Stimulated activated CD8-positive, alpha-beta memory T cell treated with anti-CD3 and anti-CD28 coated beads, Interleukin-4, amount 100 ng/mL, for 4 hours (primary cell): ENCODE measurements at places on chromosomes 5 and 9.

DNA sequence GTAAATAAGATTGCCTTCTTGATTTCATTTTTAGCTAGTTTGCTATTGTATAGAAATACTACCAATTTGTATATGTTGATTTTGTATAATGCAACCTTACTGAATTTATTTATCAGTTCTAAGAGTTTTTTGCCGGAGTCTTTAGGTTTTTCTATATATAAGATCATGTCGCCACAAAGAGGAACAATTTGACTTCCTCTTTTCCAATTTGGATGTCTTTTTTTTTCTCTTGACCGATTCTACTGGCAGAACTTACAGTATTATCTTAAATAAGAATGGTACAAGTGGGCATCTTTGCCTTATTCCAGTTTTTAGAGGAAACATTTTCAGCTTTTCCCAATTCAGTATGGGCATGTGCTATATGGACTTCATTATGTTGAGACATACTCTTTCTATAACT, 624.7 kb upstream of the ACO1 start:
- no peak for DNase-seq

DNA sequence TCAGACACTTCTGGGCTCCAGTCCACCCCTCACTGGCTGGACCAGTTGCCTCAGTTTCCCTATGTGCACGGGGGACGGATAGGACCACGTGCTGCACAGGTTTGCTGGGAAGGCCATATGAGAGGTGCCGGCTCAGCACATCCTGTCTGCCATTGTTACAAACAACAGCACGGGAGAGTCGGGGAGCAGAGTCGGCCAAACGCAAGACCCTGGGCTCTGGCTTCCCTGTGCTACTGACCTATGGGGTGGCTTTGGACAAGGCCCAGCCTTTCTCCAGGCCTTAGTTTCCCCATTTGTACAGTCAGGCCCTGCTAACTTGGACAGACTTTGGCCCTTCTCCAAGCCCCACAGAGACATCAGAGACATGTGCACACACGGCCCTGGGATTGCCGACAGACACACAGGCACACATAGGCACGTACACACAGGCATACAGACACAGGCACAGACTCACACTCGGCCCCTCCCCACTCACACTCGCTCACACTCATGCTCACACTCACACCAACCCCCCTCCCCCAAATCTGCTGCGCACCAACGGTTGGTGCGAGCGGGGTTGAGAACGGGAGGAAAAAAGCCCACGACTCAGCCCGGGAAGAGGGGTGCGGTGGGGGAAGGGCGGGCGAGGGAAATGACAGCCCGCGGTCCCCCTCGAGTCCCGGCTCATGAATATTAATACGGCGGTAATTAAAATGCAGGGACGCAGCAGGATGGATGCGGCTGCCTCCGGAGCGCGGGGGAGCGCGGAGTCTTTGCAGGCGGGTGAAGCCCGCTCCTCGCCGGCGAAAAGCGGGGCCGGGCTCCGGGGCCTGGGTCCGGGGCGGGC, 133.0 kb downstream of the C9orf50 start:
- no peak for DNase-seq

GRCh38 chr9:28961623-28962022, 1388.3 kb upstream of the C9orf72 start:
- no peak for DNase-seq

DNA sequence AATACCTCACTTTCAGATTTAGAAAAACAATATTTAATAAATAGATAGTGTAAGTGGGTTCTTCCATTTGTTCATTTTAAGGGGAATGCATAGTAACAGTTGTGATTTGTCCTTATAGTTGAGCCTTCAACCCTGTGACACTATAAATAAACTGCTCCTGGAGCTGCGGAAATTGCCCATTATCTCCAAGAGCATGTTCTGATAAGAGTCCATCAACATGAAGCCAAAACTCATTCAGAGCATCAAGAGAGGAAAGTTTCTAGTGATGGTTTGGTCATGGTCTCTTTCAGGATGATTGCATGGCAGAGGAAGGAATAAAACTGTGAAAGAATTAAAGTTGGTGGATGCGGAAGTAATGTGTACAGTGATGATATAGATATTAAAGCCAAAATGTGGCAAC, 772.1 kb upstream of the DMAC1 start:
- no peak for DNase-seq

DNA sequence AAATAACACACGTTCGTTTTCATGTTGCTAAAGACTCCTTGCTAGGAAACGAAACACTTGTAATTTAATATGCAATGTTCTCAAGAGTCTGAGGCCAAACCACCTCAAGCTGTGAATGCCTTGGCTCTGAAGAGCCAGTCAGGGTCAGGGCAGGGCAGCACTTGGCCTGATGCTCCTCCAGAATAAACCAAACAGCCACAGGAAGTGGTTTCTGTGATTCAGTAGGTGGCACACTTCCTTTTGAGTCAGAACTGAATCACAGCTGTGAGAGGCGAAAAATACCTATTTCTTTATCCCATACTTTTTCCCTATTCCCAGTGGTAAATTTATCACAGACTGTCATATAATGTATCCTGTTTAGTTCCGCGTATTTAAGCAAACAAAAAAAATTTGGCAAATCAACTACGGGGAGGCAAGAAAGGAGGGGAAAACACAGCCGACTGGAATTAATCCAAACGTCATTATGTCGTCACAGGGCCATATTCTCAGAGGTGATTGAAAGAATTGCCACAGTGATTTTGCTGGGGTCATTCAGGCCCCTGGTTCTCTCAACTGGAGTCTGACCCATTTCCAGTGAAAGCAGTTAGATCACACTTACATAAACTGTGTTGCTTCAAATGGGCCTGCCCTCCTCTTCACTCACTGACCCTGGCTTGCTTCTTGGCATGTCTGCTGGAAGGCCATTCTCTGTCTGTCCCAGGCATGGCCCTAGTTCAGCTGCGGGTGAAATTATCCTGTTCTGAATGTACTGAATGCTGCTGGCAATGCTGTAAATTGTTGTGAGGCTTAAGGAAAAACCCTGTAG, 71.2 kb downstream of the ARRDC3 start:
- DNase-seq, result peak; percentile 30

DNA sequence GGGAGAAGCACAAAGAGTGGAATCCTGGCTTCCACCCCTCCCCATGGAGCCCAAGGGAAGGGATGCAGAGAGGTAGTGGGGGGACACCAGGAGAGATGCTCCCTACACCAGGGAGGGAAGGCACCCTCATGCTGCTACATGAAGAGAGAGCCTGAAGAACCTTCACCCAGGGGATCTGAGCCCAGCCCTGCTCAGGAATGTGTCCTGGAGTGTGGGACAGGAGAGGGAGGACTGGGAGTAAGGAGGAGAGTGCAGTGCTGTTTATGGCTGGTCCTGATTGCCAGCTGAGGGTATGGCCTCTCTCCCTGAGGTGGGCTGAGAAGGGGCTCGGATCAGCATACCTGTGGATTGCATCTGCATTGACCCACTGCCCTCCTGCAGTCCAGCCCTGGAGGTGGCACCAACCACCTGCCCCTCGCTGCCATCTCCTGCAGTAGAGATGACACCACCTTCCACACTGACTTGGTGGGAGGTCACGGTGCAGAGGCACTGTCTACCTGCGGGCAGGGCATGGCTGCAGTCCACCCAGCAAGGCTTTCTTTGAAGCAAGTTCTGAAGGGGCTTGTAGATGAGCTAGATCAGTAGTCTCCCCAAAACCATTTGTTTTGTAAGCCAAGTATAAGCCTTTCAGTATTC, 114.9 kb upstream of the SLC25A48 start:
- DNase-seq, result no peak

DNA sequence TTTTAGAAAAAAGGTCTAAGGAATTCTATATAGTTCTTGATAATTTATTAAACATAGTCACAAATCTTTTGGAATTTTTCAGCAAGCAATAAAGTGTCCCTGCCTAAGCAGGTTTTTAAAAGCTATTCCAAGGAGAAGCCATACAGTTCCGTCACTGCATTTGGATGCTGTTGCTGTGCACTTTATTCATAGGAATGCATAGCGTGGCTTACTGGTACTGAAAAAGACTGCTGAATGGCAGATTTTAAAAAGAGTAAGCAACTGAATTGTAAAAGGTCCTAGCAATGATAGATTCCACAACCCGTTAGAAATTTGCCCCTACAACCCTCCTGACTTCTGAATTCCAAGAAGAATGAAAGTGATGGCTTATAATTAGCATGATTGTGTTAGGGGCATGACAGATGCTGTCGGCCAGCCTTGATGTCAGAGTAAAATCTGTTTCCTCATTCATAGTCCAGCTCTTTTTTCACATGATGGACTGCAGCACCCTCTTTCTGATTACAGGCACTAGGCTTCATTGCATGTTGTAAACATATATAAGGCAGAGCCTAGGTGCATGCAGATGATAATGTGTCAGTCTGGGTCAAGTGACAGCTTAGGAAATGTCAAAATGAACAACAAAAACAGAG, 227.0 kb downstream of the PDE4D start:
- DNase-seq, result no peak

- DNase-seq, result no peak
These were observed 55.3 kb downstream of the AHRR start for GRCh38 chr5:376799-377325.

GRCh38 chr5:80125962-80126480, 90.9 kb downstream of the THBS4 start:
- no peak for DNase-seq

DNA sequence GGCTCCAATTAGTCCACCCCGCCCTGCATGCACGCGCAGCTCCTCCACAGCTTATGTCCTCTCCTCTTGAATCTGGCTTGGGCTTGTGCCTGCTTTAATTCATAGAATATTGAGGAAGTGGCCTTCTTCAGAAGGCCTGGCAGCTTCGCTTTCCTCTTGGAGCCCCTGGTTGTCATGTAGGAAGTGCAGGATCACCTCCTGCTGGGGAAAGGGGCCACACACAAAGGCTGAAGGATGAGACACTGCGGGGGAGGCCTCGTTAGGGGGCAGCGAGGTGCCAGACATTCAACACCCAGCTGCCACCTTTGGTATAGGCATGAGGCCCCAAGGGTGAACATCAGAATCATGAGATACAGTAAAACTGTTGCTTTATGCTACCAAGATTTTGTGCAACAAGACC, 2.7 kb upstream of the CNOT6 start:
- DNase-seq, result no peak

- no peak for DNase-seq
These were observed 287.6 kb upstream of the MSX2 start for GRCh38 chr5:174436750-174437149.

- DNase-seq, result no peak
These were observed 41.5 kb downstream of the SAR1B start for GRCh38 chr5:134590992-134591659.

GRCh38 chr5:94080390-94080789, 339.0 kb upstream of the POU5F2 start:
- no peak for DNase-seq

GRCh38 chr5:111997711-111998110, 240.7 kb upstream of the NREP start:
- no peak for DNase-seq

- DNase-seq, result no peak
These were observed 11.8 kb upstream of the SYK start for GRCh38 chr9:90789862-90790261.
